ENCODE measurements at places on chromosomes 16 and 17.

DNA sequence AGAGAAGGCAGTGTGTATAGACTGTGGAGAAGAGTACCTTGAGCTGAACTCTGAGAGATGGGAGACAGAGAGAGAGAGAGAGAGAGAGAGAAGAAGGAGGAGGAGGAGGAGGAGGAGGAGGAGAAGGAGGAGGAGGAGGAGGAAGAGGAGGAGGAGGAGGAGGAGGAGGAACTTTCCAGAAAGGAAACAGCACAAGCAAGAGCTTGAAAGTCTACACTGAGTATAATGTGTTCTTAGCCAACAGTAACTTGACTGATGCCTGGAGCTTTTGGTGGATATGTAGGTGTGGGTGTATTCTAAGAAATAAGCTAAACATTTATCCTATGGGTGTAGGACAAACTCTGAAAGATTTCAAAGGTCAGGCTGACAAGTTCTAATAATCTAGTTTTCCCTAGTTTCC lies 116.4 kb downstream of the SNX11 start:
- no peak for DNase-seq

DNA sequence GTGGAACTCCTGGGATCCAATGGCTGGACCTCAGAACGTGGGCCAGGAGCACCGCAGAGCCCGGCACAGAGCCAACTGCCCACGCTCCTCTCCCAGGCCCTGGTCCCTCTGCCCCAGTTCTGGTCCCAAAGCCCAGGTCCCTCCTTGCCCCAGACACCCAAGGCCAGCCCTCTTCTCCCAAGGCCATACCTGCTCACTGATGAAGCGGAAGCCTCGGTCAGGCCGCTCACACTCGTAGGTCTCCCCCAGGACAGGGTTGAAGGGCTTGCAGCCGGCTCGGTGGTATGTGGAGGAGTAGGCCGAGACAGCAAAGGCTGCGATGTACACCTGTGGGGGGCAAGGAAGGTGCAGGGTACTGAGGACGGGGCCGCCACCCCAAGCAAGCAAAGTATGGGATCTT lies 8.5 kb downstream of the OSBPL7 start:
- DNase-seq, result no peak

DNA sequence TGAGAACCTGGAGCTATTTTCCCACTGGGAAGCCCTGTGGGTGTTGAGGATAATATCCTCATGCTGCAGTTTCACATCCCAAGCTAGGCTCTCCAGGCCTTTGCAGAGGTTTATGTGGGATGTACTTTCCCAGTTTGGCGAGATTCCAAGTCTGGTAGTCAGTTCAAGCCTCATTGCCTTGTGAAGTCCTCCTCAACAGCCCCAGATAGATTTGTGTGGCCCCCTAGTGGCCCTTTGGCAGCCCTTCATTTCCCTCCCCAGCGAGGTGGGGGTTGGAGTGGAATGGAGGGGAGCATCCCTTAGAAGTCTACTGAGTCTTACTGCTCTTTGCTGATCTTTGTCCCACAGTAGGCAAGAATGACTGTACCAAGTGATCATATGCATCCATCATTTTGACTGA lies 137.9 kb downstream of the CDH11 start:
- peak; percentile 12 for DNase-seq

DNA sequence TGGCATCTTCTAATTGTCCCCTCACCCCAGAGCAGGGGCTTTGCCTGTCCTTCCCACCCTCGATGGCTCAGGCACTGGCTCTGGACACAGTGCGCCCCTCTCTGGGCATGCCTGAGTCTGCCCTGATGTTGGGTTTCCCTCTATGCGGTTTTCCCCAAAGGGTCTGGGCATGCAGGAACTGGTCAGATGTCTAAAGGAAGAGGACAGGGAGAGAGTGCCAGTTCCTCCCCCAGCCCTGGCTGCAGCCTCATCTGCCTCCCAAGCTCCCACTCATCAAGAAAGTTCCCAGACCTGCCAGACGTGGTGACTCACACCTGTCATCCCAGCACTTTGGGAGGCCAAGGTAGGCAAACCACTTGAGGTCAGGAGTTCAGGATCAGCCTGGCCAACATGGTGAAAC lies 41.3 kb upstream of the PABPN1L start:
- no peak for DNase-seq

DNA sequence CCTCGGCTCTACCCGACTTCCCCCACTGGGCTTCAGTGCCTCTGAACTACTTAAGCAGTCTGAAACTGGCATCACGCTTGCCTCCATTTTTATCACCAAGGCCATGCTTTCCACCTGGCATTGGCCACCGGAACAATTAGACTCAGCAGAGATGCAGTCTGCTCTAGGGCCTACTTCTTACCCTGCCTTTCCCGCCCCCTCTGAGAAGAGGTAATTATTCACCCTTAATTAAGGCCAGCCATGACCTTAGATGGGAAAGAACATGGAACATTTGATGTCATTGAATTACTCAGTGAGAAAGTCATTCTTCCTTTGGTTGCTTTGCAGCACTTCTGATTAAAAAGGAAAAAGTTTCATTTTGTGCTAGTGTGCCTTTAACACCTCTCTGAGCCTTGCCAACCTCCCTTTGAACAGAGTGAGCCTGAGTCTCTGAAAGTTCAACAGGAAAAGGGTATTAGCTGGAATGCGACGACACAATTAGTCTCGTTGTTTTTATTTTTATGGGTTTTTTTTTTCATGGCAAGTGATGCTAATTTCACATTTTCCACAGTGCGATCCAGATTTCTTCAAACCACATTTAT lies 60.9 kb upstream of the TNRC6A start:
- DNase-seq, result peak; percentile 96

GRCh38 chr16:7017006-7017662 lies 315.5 kb upstream of the RBFOX1 start:
- no peak for DNase-seq

GRCh38 chr16:2500918-2501750 lies 12.6 kb upstream of the ATP6V0C start:
- no peak for DNase-seq

DNA sequence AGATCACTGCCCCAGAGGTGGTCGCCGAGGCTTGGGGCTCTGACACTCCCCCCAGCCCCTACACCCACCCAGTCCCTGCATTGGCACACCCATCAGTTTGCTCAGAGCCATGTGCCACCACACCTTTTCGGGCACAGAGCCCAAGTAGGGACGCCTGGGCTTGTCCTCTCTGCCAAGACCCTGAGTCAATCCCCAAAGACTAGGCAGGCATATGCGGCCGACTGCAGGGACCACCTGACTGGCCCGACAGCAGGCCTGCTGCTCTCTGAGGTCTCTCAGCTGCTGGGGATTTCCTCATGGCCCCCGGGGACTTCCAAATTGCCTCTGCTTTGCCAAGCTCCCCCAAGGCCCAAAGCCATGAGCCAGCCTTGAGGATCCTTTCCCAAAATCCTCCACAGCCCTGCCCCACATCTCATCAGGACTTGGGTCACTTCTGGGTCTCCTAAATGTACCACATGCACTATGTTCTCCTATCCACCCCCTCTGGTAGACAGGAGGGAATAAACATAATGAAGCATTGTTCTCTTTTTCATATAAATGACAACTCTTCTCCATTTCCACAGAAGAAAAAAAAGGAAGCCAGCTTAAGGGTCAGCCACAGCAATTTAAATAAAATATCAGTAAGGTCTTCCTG lies 30.6 kb downstream of the MYO18A start:
- DNase-seq, result no peak

GRCh38 chr16:5875416-5875815 lies 777.8 kb upstream of the EEF2KMT start:
- DNase-seq, result no peak

DNA sequence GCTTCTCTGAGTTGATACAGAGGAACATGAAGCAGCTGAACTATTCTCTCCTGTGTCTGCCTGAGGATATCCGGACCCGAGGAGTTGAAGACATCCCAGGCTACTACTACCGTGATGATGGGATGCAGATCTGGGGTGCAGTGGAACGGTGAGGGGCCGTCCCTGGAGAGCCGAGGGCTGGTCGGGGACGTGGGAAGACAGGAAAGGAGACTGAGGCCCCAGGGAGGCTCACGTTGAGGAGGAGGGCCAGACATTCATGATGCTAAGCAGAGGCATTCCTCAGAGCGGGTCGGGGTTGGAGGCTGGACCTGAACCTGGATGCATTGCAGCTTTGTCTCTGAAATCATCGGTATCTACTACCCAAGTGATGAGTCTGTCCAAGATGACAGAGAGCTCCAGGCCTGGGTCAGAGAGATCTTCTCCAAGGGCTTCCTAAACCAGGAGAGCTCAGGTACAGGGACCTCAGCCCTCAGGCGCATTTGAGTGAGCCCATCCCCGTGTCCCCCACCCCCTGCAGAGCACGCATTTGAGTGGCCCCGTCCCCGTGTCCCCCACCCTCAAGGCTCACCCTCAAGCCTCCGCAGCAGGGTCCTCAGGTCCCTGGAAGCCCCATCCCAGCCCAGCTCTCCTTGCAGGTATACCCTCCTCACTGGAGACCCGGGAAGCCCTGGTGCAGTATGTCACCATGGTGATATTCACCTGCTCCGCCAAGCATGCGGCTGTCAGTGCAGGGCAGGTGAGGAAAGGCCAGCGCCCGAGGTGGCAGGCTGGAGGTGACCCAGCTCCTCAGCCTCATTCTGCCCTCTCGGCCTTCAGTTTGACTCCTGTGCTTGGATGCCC lies 8.3 kb downstream of the ALOX15B start:
- DNase-seq, result no peak

DNA sequence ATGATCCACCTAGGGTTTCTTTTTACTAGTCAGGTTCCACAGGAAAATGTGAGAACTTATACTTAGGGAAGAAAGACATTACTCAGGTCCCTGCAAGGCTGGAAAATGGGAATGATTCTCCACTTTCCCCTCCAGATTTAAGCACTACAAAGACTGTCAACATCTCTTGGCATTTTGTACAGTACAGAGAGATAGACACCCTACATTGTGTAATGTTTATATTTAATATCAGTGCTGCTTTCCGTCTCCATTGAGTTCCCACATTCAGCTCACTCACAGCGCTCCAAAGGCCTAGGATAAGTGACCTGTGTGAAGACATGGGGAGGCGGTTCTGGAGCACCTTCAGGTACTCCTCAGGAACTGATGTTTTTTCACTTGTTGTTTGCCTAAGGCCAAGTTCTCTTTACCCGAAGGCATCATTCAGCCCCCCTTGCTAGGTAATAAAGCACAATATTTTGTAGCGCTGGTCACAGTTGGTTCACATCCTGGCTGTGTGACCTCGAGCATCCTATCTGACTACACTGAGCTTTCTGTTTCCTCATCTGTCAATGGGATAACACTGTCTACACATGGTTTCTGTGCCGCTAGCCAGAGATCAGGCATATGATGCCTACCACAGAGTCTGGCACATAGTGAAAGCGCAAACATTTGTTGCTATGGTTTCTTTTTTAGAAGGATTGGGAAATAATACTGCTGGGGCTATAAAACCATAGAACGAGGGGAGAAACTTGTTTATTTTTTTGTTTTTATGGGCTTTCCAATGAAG lies 226.6 kb downstream of the ZFHX3 start:
- DNase-seq, result no peak

DNA sequence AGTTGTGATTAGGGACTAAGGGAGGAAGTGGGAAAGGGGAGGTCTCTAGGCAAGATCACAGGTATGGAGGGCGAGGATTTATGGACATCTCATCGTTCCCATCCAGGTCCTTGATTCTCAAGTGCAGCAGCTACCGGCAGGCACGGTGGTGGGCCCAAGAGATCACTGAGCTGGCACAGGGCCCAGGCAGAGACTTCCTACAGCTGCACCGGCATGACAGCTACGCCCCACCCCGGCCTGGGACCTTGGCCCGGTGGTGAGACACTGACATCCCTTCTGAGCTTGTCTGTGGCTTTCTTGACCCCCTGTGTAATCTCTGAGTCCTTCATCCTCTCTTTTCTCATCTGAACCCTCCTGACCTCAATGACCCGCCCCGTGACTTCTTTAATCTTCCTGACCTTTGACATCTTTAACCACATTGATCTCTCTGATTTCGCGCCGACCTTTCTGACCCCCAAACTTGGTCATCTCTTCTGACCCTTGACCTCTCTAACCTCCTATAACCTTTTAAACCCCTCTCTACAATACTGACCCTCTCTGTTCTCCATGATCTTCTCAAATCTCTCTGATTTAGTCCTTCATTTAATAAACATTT lies 3.8 kb downstream of the PLD2 start:
- DNase-seq, result no peak

DNA sequence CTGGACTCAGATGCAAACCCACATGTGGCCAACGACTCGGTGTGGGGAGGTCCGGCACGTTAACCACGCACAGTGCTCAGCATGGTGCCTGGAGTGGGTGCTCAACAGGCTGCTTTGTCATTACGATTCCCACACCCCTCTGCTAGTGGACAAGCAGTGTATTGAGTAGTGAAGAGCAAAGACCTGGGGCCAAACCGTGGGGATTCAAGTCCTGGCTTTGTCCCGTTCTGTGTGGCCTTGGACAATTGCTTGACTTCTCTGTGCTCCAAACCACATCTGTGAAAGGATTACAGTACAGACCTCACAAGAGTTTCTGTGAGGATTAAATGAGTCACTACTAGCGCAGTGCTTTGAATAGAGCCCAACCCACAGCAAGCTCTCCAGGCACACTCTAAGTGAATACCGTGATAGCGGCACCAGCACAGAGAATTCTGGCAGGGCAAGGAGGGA lies 33.8 kb downstream of the TRPV2 start:
- no peak for DNase-seq

DNA sequence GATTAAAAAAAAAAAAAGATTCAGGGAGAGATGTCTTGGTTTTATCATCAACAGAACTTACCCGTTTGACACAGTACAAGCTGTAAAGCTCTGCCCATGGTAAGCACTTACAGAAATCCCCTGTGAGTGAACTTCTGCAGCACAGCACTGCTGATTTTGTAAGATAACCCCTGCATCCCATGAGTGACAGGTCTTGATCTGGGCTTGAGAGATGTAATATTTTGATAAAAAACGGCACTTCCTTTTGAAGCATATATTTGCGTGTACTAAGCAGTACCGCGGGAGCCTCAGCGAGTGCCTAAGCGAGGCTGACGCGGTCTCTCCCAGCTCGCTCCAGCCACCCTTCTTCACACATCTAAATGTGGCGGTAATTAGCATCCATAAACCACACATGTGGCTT lies 50.5 kb downstream of the IKZF3 start:
- no peak for DNase-seq

DNA sequence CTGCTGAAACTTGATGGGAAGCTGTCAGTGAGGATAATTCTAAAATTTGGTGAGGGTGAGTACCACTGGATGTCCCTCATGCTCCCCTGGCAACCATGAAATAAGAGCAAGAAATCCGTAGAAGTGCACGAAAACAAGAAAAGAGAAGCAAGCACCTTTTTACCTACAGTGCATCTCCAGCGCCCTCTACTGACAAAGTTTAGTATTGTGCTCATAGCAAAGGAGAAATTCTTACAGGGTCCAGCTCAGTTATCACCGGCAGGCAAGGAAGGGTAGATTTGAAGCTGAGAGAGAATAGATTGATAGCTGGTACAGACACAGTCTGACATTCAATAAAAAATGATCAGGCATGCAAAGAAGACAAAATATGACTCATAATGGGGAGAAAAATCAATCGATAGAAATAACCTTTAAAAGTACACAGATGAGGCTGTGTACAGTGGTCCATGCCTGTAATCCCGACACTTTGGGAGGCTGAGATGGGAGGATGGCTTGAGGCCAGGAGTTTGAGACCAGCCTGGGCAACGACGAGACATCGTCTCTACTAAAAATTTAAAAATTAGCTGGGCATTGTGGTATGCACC lies 28.3 kb upstream of the TEX2 start:
- no peak for DNase-seq
